ENCODE measurements at places on chromosomes 2 and 18.
A peak's percentile ranks its signal among the peaks of the same experiment; 100 is the strongest.

GRCh38 chr2:36650031-36650829 is 46.3 kb upstream of the VIT start:
- DNase-seq = peak; percentile 76

GRCh38 chr2:15756882-15757819 is 165.5 kb downstream of the DDX1 start:
- no peak for DNase-seq

- DNase-seq = no peak
Observed at GRCh38 chr18:13657974-13658373, 68.4 kb downstream of the FAM210A start.

GRCh38 chr2:127020536-127020935 is 86.4 kb downstream of the BIN1 start:
- no peak for DNase-seq

DNA sequence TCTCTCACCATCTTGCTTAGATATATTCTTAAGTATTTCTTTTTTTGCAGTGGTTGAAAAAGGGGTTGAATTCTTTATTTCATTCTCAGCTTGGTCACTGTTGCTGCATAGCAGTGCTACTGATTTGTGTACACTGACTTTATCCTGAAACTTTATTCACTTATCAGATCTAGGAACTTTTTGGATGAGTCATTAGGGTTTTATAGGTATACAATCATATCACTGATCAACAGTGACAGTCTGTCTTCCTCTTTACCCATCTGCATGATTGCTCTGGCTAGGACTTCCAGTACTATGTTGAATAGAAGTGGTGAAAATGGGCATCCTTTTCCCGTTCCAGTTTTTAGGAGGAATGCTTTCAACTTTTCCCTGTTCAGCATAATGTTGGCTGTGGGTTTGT is 6.5 kb downstream of the STARD6 start:
- no peak for DNase-seq

DNA sequence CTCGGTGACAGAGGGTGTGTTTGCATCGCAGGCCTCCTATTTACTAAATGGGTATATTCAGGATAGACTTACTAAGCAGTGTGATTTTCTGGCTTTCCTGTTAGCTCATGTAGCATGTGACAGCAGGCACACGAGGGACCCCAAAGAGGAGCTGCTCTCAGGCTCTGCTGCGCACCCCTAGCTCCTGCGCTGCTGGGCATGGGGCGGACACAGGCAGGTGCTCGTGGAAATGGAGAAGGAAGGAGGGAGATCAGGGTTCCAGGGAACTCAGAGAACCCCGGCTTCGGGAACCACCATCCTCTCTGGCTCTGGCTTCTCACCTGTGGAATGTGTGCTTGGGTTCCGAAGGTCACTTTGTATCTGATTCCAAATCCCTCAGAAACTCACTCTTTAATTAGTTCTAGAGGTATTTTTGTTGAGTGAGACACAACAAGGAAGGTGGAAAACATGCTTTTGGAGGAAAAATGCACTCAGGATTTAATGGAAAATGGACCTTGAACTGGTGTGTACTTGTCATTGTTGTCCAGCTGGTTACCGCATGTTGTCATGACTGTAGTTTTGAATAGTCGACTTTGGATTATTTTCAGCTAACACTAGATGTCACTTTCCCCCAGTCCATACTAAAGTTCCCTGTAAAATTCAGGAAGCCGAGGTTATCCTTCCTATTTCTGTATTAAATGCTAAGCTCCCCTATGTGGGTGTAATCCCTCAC is 3.5 kb downstream of the SNTG2 start:
- peak; percentile 56 for DNase-seq

DNA sequence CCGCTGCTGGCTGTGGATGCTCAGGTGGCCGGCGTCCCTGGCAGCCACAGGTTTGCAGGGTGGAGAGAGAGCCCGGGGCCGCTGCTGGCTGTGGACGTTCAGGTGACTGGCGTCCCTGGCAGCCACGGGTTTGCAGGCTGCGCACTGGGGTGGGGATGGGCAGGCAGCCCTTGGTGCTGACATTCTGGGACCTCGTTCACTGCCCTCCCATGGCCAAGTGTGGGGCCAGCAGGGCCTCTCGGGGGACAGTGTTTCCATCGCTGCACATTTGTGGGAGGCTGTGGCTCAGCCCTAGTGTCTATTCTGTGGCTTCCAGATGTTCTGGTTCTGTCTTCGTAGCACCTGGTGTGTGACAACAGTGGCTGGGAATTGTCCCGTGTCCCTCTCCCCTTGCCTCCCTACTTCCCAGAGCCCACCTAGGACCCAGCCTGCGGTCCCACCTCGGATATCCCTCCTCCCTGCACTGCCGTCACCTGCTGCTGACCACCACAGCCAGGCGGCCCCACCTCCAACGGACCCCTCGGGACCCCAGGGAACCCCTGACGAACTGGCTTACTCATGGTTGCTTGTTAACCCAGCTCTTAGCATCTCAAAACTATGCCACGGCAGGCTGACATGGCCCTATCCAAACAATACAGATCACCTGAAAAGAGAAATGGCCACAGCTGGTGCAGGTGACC is 915 bp downstream of the CROCC2 start:
- no peak for DNase-seq

- no peak for DNase-seq
Observed at GRCh38 chr2:43984533-43984932, 11.3 kb downstream of the LRPPRC start.

DNA sequence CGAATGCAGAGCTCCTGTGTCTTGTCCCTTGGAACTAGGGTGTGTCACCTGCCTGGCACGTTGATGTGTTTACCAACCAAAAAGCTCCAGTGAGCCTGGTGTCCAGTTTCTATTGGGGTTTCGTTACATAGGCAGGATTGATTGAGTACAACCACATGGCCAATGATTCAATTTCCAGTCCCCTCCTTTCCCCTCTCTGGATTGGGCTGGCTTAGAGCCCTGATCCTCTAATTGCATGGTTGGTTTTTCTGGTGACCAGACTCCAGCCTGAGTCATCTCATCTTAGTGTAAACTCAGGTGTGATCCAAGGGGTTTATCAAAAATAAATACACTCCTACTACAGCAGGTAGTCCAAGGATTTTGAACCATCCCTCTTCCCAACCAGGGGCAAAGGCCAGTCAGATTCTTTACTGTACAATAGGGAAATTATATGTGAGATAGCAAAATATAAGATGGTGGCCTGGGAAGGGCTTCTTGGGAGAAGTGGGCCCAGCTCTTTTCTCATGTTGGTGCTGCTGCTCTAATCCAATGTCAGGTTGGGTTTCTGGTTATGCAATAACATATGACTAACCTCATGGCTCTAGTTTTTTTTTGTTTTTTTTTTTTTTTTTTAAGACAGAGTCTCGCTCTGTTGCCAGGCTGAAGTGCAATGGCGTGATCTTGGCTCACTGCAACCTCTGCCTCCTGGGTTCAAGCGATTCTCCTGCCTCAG is 64.7 kb upstream of the MGAT5 start:
- peak; percentile 71 for DNase-seq

GRCh38 chr2:166135152-166135848 is 7.5 kb upstream of the SCN1A start:
- no peak for DNase-seq

DNA sequence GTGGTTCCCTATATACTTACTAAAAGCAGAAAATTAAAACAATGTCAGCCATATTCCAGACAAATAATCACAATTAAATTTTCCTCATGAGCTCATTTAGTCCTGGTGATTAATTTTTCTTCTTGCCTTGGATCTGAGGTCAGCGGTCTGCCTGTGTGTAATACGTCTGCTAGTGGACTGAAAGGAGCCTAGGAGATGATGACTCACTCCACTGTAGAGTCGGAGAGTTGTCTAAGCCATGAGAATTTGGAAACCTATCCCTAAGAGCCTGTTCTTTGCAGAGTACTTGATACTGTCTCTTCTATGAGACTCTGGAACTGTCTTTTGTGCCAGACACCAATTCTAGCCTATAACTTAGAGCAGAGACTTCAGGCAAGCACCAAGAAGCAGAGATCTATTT is 94.2 kb upstream of the RAB27B start:
- DNase-seq = peak; percentile 84

- peak; percentile 98 for DNase-seq
Observed at GRCh38 chr2:69298261-69298660, 88.8 kb downstream of the GFPT1 start.

GRCh38 chr2:175964195-175964594 is 37.9 kb downstream of the LNPK start:
- DNase-seq = no peak

- peak; percentile 56 for DNase-seq
Observed at GRCh38 chr2:10305254-10305635, 2.5 kb downstream of the HPCAL1 start.

GRCh38 chr2:56473524-56473923 is 289.7 kb downstream of the CCDC85A start:
- no peak for DNase-seq

GRCh38 chr2:25127646-25128045 is 40.7 kb downstream of the POMC start:
- DNase-seq = peak; percentile 63

DNA sequence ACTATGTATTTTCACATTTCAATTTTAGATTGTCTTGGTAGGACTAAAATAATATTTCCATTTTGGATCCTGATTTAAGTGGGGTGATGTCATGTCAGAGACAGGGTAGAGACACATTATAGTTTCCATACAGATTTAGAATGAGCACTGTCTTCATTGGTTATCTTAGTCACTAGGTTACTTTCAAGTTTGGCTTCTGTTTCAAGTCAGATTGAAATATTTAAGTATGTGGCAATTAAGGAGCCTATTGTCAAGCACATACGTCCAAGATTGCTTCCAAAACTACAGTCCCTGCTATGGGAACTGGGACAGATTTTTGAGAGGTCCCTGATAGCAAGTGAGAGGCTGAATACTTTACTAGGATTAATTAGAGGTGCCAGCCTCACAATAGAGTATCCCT is 89.2 kb upstream of the FAM117B start:
- DNase-seq = peak; percentile 6

DNA sequence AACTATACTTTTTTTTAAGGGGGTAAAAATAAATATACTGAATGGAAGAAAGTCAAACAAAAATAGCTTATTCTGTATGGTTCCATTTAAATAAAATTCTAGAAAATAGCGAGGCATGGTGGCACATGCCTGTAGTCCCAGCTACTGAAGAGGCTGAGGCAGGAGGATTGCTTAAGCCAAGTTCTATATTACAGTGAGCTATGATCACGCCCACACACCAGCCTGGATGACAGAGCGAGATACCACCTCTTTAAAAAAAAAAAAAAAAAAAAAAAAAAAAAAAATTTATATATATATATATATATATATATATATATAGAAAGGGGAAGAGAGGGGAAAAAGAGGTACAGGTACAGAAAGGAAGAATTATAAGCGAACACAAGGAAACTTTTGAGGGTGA is 77.7 kb downstream of the MEMO1 start:
- DNase-seq = no peak

DNA sequence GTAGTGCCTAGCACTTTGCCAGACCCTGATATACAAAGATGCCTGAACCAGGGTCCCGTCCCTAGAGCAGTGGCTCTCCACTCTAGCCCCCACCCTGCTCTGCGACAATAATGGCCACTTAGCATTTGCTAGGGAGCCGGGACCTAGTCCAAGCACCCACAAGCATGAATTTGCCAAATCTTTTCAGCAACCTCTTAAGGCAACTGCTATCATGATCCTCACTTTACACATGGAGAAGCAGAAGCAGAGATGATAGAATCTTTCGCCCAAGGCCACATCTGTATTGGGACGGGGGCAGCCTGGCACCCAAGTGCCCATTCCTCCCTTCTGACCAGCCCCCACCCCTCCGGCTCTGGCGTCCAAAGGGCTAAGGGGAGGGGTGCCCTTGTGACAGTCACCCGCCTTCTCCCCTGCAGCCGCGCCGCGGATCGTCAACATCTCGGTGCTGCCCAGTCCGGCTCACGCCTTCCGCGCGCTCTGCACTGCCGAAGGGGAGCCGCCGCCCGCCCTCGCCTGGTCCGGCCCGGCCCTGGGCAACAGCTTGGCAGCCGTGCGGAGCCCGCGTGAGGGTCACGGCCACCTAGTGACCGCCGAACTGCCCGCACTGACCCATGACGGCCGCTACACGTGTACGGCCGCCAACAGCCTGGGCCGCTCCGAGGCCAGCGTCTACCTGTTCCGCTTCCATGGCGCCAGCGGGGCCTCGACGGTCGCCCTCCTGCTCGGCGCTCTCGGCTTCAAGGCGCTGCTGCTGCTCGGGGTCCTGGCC is 13.0 kb downstream of the SIGLEC15 start:
- no peak for DNase-seq

GRCh38 chr2:9347411-9347881 is 75.9 kb downstream of the ITGB1BP1 start:
- peak; percentile 94 for DNase-seq

GRCh38 chr2:70958759-70959158 is 19.7 kb upstream of the ANKRD53 start:
- DNase-seq = no peak

GRCh38 chr2:230140667-230141066 is 71.9 kb upstream of the SLC16A14 start:
- DNase-seq = no peak

DNA sequence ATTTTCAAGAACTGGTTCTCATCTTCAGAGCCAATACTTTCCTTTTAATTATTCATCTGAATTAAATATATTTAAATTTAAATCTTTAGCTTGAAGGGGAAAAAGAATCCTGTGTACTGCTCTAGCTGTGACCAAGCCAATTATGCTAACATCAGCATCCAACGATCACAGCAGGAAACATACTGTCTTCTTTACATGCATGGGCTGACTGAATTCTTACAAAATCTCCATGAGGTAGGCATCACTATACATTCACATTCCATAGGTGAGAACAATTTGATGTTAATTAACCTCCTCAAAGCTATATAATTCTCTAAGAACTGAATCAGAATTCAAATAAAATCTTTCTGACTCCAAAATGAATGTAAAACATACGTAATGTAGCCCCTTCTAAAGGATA is 118.8 kb upstream of the MAP2 start:
- no peak for DNase-seq

DNA sequence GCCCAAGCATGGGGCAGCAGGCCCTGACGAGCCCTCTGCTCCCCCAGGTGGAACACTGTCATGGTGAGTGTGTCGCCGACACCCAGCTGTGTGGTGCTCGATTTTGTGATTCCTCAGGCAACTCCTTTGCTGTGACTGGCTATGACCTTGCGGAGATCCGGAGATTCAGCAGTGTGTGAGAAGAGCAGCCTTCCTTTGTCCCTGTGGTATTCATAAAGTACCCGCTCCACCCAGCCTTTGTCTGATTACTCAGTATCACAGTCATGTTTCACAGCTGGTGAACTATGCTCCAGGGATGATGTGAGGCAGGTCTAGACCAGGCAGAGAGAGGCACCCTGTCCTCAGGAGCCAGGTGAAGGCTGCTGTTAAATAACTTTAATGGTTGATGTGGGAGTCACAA is 4.0 kb downstream of the WDR54 start:
- no peak for DNase-seq

- DNase-seq = peak; percentile 68
Observed at GRCh38 chr2:101803945-101804696, 106.6 kb downstream of the MAP4K4 start.

GRCh38 chr2:152550386-152550785 is 166.9 kb downstream of the PRPF40A start:
- no peak for DNase-seq
